ENCODE measurements at places on chromosomes 6 and 20.
A peak's percentile ranks its signal among the peaks of the same experiment; 100 is the strongest.

- DNase-seq: no peak
Observed at GRCh38 chr6:163010145-163010544, 282.4 kb downstream of the PACRG start.

GRCh38 chr6:91781946-91782345, 1195.1 kb upstream of the MAP3K7 start:
- DNase-seq: peak; percentile 40

- DNase-seq: no peak
Observed at GRCh38 chr6:135322427-135323201, 141.5 kb downstream of the MYB start.

DNA sequence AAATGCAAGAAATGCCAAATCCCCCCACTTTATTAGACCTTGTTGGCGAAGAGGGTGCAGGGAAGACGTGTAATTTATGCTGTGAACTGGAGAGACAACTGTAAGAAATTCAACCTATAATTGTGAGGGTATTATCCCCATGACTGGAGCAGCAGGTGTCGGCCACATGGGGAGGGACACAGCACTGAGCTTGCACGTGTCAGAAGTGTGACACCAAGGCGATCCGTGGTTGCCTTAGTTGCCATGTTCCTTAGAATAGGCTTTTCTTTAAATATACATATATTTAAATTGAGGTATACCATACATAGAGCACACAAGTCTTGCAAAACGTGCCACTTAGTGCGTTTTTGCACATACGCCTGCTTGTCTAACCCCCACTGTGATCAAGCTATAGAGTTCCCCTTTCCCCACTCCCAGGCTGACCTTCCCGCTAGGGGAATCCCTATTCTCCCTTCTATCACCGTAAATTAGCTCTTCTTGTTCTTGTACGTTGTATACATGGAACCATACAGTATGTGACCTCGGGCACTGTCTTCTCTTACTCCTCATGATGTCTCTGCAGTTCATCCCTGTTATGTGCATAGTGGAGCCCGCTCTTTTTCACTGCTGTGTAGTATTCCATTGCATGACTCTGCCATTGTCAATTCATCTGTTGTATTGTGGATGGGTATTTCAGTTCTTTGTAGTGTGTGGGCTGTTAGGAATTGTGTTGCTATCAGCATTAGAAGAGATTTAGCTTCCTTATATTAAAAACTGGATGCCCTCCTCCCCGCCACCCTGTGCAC, 81.6 kb upstream of the PMEPA1 start:
- no peak for DNase-seq

GRCh38 chr6:107670792-107671199, 153.3 kb downstream of the SCML4 start:
- peak; percentile 43 for DNase-seq

DNA sequence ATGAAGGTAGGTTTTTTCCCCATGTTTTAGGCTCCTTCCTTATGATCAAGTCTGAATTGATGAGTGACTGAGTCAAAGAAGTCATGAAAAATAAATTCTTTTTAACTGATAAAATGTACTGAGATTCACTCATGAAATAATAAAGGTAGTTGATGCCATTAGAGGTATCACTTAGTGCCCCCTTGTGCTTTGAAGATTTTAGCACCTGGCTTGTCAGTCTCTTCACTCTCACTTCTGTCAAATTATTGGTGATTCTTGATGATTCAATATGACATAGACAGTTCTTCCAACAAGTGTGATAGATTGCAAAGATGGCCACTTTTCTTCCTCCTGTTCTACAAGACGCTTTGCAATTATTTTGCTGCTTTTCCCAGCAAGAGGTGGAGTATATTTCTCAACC, 4.2 kb upstream of the DLK2 start:
- DNase-seq: no peak

- no peak for DNase-seq
Observed at GRCh38 chr20:63945921-63946920, 10.0 kb downstream of the UCKL1 start.

GRCh38 chr6:153150752-153151440, 19.8 kb upstream of the RGS17 start:
- DNase-seq: no peak

GRCh38 chr6:26553264-26553634, 15.1 kb downstream of the HMGN4 start:
- DNase-seq: peak; percentile 70

- no peak for DNase-seq
Observed at GRCh38 chr6:40778196-40778595, 191.0 kb upstream of the LRFN2 start.

DNA sequence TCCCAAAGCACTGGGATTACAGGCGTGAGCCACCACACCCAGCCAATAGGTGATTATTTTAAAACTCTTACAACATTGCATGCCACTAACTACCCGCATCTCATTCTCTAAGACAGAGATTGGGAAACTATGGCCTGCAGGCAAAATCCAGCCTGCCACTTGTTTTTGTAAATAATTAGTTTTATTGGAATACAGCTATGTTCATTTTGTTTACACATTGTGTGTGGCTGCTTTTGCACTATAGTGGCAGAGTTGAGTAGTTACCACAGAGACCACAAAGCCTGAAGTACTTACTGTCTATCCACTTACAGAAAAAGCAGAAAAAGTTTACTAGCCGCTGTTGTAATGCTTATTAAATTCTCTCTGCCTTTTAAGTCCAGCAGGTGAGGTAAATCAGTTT, 16.4 kb upstream of the PKIG start:
- DNase-seq: no peak

- no peak for DNase-seq
Observed at GRCh38 chr20:992801-993535, 9.1 kb downstream of the RSPO4 start.

GRCh38 chr6:156777577-156778453, 637 bp downstream of the ARID1B start:
- peak; percentile 62 for DNase-seq

DNA sequence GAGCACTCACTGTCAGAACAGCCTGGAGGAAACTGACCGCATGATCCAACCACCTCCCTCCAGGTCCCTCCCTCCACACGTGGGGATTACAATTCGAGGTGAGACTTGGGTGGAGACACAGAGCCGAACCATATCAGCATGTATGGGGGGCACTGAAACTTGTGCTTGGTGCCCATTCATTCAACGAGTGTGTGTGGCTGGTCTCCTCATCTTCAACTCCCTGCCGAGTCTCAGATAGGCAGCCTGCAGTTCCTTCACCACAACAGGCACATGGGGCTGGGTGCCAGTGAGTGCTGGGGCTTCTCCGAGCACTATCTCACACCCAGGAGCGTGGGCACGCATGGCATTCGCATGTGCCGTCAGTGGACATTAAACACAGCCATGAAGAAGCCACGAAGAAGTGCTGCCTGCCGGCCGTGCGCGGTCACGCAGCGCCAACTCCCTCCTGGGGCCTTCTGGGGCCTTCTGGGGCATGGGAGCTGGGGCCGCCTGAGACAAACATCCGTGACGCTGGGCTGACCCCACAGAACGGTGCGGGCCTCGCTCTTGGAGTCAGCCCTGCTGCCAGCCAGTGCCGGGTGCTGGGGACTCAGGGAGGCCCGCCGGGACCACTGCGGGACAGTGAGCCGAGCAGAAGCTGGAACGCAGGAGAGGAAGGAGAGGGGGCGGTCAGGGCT, 714 bp upstream of the RTEL1 start:
- DNase-seq: no peak

- DNase-seq: no peak
Observed at GRCh38 chr20:33908336-33908735, 85.4 kb upstream of the RALY start.

DNA sequence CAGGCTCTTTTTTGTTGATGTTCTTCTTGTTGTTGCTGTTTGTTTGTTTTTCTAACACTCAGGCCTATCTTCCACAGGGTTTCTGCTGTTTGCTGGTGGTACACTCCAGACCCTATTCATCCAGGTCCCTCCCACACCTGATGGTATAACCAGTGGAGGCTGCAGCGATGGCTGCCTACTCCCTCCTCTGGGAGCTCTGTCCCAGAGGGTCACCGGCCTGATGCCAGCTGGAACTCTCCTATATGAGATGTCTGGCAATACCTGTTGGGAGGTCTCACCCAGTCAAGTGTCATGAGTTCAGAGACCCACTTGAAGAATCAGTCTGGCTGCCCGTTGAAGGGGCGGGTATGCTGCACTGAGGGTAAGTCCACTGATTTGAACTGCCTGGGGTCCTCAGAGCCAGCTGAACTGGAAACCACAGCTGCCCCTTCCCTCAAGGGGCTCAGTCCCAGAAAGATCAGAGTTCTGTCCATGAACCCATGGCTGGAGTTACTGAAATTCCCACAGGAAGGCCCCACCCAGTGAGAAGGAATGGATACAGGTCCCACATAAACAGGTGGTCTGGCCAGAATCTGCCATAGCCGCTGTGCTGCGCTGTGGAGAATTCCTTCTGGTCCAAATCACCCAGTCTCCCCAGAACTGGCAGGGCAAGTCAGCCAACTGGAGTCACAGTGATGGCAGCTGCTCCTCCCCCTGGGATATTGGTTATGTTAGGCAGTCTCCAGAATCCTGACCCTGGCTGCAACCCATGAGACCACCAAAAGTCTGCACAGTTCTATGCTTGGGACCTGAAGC, 664.4 kb downstream of the FRK start:
- no peak for DNase-seq

- DNase-seq: no peak
Observed at GRCh38 chr6:105644073-105644489, 241.2 kb upstream of the PREP start.

GRCh38 chr20:24702501-24703283, 233.3 kb downstream of the SYNDIG1 start:
- no peak for DNase-seq

GRCh38 chr6:138454981-138455706, 44.1 kb downstream of the NHSL1 start:
- DNase-seq: no peak

DNA sequence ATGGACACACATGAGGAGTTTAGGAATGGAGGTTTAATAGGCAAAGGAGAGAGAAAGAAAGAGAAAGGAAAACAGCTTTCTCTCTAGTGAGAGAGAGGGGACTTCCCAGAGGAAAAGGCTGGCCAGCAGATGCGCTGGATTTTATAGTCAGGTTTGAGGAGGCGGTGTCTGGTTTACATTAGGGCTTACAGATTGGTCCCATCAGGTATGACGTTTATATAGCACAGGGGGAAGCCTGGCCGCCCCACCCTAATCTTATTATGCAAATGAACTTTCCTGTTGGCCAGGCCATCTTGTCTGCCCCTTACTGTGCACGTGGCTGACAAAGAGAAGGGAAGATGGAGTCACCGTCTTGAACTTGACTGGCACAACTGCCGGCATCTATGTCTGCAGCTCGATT, 86.6 kb upstream of the QKI start:
- no peak for DNase-seq

GRCh38 chr20:64150756-64151632, 13.3 kb upstream of the MYT1 start:
- no peak for DNase-seq

GRCh38 chr20:54212226-54212625, 4.3 kb downstream of the PFDN4 start:
- DNase-seq: no peak

GRCh38 chr6:44133003-44133931, 5.9 kb downstream of the TMEM63B start:
- DNase-seq: no peak

DNA sequence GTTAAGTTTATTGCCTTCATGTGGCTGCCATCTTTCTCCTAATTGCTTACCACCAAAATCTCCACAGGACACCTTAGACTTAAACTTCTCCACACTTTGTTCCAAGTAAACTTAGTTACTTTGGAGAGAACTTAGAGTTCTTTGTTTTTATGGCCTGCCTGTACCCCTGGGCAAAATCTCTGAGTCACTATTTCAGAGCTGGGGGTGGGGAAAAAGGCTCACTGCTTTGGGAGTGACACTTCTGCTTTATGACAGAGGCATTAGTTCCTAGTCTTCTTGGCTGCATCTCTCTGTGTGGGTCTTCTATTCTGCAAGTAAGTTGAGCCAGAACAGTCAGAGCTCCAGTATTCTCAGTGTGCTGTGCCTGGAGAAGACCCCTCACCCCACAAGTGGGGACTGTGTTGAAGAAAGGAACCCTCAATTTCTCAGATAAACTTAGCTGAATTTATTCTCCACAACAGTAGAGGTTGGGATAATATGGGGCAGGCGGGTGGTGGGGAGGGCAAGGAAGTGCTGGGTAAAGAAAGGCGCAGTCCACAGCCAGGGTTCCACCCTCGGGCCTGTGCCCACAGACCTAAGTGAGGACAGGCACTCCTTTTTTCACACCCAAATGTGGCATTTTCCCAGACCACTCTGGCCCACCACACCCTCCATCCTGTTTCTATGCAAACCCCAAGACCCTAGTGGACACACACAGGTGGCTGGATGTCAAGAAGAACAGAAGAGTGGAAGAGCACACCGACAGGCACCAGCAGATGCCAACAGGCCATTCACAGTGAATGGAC, 636.6 kb upstream of the MAN1A1 start:
- no peak for DNase-seq

- DNase-seq: no peak
Observed at GRCh38 chr6:95208621-95209020, 368.7 kb upstream of the MANEA start.

- DNase-seq: no peak
Observed at GRCh38 chr6:70241031-70241430, 61.9 kb downstream of the COL9A1 start.

DNA sequence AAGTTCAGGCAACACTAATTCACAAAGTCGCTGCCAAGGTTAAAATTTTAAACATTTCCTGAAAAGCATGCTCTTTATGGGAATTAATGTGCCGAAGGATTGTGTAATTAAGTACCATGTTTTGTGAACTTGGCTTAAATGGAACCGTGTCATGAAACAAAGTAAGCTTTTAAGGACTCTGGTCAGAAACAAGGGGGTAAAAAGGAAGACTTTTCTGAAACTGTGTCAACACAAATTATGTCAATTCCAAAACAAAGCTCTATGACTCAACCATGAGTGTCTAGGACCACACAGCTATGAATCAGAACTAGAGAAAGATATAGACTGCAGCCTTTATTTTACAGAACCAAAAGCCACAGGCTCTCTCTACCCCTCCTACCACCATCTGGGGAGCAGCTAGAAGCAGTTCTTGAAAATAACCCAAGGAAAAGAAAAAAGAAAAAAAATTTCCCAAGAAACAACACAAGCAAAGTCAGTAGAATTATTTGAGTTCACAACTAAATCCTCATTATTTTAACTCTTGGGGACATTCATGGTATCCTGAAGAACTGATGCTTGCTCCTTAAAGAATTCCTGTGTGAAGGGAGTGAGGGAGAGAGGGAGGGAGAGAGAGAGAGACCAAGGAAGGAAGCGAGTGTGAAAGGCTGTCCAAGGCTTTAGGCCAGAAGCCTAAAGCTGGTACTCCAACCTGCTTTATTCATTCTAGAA, 81.9 kb downstream of the ZMYND8 start:
- DNase-seq: no peak

GRCh38 chr20:54146672-54147071, 27.1 kb downstream of the CYP24A1 start:
- no peak for DNase-seq

All from anterior cingulate cortex (tissue), 58 donors.